Esophagus squamous epithelium (tissue), 5 donors: ENCODE measurements at places on chromosomes 6 and 20.

- no peak for DNase-seq
- no peaks in the 10 kb centered on the region for H3K36me3 ChIP-seq
- peaks cover 5% of the 10 kb centered on the region for H3K4me1 ChIP-seq
- no peak overlapping the region for H3K4me3 ChIP-seq
- no peak overlapping the region for H3K27ac ChIP-seq
- H3K27me3 ChIP-seq = peaks cover 82% of the 10 kb centered on the region
These were observed 260.9 kb downstream of the TAF4 start for GRCh38 chr20:61804752-61805295.

DNA sequence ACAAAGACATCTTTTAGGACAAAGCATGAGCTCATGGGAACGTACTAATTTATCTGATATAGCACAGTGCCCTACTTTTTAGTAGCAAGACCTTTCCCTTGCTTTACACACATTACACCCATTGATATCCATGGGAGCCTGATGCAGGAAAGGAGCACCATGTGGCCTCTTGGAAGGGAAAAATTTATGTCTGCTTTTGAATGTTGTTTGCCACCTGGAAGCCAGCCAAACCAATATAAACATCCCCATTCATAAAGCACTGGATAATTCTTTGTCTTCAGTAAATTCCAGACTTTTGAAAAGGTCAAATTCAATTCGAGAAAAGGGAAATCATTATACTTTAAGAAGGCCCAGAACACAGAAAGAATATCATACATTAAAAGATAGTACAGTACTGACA lies 152.3 kb upstream of the BEND6 start:
- no peak overlapping the region for H3K4me3 ChIP-seq
- no peak overlapping the region for H3K27ac ChIP-seq
- H3K4me1 ChIP-seq = no peaks in the 10 kb centered on the region
- H3K27me3 ChIP-seq = no peaks in the 10 kb centered on the region
- DNase-seq = no peak
- no peaks in the 10 kb centered on the region for H3K36me3 ChIP-seq

- no peak overlapping the region for H3K27ac ChIP-seq
- H3K4me1 ChIP-seq = no peaks in the 10 kb centered on the region
- H3K36me3 ChIP-seq = no peaks in the 10 kb centered on the region
- H3K27me3 ChIP-seq = no peaks in the 10 kb centered on the region
These were observed 41.5 kb upstream of the SMIM28 start for GRCh38 chr6:138336221-138336620.

GRCh38 chr6:55265409-55266114 lies 61.7 kb upstream of the GFRAL start:
- no peak overlapping the region for H3K4me3 ChIP-seq
- DNase-seq = no peak
- no peaks in the 10 kb centered on the region for H3K36me3 ChIP-seq
- H3K27me3 ChIP-seq = no peaks in the 10 kb centered on the region
- no peak overlapping the region for H3K27ac ChIP-seq

- H3K4me3 ChIP-seq = no peak overlapping the region
- peak overlapping the region; percentile 89 for H3K27ac ChIP-seq
- no peak for DNase-seq
- H3K4me1 ChIP-seq = peaks cover 34% of the 10 kb centered on the region
- no peaks in the 10 kb centered on the region for H3K36me3 ChIP-seq
These were observed 237.8 kb downstream of the LY86 start for GRCh38 chr6:6826095-6826901.

GRCh38 chr6:159425421-159425820 lies 256.2 kb downstream of the FNDC1 start:
- no peaks in the 10 kb centered on the region for H3K36me3 ChIP-seq
- no peak overlapping the region for H3K27ac ChIP-seq
- no peak overlapping the region for H3K4me3 ChIP-seq
- H3K4me1 ChIP-seq = no peaks in the 10 kb centered on the region
- no peak for DNase-seq
